ENCODE measurements at places on chromosomes 4 and X.

GRCh38 chr4:127506283-127506682 is 126.5 kb upstream of the INTU start:
- DNase-seq = no peak

DNA sequence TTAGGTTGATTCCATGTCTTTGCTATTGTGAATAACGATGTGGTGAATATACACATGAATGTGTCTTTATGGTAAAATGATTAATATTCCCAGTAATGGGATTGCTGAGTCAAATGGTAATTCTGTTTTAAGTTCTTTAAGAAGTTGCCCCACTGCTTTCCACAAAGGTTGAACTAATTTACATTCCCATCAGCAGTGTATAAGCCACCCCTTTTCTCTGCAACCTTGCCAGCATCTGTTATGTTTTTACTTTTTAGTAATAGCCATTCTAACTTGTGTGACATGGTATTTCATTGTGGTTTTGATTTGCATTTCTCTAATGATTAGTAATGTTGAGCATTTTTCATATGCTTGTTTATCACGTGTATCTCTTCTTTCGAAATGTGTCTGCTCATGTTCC is 503.3 kb downstream of the PCDH18 start:
- no peak for DNase-seq

- no peak for DNase-seq
Measured at GRCh38 chr4:1168191-1169101, 3.9 kb downstream of the SPON2 start.

GRCh38 chr4:18880871-18881270 is 859.3 kb upstream of the LCORL start:
- DNase-seq = no peak

- DNase-seq = no peak
Measured at GRCh38 chrX:30141966-30142365, 73.4 kb upstream of the MAGEB2 start.

- DNase-seq = no peak
Measured at GRCh38 chr4:76960014-76960413, 10.5 kb downstream of the SEPTIN11 start.

- DNase-seq = no peak
Measured at GRCh38 chr4:183299464-183299863, 20.6 kb downstream of the CLDN22 start.

GRCh38 chr4:122914292-122914904 is 8.0 kb downstream of the NUDT6 start:
- DNase-seq = peak; percentile 25

GRCh38 chr4:178602833-178603232 is 1160.6 kb upstream of the AGA start:
- no peak for DNase-seq

DNA sequence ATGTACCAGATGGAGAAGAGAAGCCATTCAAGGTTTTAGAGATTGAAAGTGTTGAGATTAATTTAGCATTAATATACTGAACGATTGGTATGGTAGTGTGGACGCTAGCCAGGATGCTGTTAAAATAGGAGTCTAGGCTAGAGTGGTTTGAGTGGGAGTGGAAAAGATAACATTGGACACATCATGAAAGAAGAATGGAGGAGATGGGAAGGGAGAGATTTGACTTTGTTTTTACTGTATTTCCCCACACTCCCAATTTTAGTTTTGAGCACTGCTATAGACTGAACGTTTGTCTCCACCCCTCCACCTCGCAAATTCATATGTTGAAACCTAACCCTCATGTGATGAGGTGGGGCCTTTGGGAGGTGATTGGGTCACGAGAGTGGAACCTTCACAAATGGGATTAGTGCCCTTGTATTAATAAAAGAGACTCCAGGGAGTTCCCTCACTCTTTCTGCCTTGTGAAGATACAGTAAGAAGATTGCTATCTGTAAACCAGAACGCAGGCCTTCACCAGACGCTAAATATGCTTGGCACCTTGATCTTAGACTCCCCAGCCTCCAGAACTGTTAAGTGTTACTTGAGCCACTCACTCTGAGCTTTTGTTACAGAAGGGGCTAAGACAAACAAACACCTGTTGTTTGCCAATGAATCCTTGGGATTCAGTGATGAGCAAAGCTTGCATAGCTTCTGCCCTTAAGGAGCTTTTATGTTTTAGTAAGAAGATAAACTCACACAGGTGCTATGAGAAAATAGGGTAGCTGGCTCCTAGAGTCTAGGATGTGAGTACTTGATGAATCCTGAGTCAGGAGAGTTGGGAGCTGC is 25.8 kb downstream of the USP9X start:
- DNase-seq = no peak

DNA sequence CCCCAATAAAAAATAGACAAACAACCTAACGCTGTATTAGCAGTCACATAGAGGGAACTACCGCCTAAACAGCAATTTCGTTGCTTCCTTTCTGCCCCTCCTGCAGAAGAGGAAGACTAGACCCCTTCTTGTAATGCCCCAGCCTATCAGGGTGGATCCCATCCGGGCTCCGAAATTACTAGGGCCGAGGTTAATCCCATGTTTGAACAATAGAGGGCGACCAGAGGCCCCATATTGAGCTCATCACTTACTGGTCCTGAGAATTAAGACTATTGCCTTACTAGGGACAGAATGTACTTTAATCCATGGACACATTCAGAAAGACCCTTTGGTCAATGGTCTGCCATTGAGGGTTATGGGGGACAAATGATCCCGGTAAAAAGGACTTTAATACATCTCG is 11.8 kb upstream of the ZNF630 start:
- DNase-seq = no peak

DNA sequence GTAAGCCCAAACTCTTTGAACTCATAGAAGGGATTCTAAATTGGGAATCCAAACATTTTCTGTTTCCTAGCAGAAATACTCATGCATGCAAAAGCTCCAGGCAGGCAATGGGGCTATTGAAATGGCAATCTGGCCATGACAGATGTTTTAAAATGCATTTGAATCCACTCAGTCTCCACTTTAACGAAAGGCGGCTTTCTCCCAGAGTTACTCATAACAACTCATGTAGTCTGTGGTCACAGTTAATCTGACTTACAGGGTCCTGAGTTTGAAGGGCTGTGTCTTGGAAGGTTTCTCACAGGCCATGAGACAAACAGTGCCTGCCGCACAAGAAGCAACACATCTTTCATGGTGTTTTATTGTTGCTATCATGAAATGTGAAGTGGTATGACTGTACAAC is 185.7 kb downstream of the AMELX start:
- no peak for DNase-seq

- DNase-seq = no peak
Measured at GRCh38 chr4:11463707-11464106, 35.0 kb upstream of the HS3ST1 start.

DNA sequence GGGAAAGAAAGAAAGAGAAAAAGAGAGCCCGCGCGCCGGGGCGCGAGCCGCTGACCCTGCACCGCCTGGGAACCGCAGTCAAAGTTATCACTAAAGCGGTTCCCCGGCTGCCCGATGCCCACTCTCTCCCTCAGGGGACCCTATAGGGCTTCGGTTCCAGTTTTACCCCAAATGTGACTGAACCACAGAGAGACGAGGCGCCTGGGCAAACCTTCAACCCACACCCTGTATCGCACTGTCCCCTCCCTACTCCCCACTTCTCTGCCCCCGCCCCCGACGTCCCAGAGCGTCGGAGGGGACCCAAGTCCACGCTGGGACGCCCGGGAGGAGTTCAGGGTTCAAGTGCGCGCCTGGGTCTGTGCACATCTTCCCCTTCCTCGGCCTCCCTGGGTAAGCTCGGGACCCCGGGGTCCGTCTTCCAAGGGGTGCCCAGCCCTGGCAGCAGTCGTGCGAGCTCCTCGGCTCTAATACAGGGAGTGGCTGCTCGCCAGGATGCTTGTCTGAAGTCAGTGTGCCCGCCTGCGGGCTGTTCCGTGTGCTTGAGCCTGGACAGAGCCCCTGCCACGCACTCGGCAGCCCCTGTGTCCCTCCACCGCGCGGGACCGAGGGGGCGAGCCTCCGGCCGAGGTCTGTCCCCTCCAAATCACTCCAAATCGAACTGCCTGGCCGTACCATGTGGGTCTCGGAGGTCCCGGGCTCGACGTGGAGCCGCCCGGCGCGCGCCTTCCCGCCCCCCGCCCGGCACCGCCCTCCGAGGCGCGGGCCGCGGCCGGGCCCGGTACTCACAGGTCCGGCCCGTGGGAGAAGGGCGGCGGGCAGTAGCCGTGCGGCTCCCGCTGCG is 960 bp downstream of the TRPC3 start:
- peak; percentile 16 for DNase-seq

- no peak for DNase-seq
Measured at GRCh38 chr4:142660728-142661127, 185.4 kb downstream of the INPP4B start.

- DNase-seq = no peak
Measured at GRCh38 chr4:107863416-107863815, 38.7 kb downstream of the SGMS2 start.

- no peak for DNase-seq
Measured at GRCh38 chr4:76740866-76741662, 156.9 kb downstream of the SOWAHB start.

GRCh38 chr4:42167709-42168108 is 15.3 kb upstream of the BEND4 start:
- DNase-seq = no peak

- DNase-seq = no peak
Measured at GRCh38 chr4:10866666-10867065, 182.1 kb upstream of the CLNK start.

- DNase-seq = no peak
Measured at GRCh38 chr4:84495118-84495793, 3.8 kb downstream of the NKX6-1 start.

GRCh38 chr4:88616275-88617150 is 24.2 kb downstream of the HERC3 start:
- no peak for DNase-seq

GRCh38 chr4:183659872-183660242 is 764 bp downstream of the TRAPPC11 start:
- DNase-seq = no peak

GRCh38 chr4:126727461-126727860 is 905.3 kb upstream of the INTU start:
- no peak for DNase-seq

All from muscle of arm (tissue), 14 donors.